Activated CD4-positive, alpha-beta T cell treated with anti-CD3 and anti-CD28 coated beads, Interleukin-2, amount 10 ng/mL, durations not matched to agents 24 days and 14 days (primary cell): ENCODE measurements at places on chromosomes 3 and 15.
A peak's percentile ranks its signal among the peaks of the same experiment; 100 is the strongest.

DNA sequence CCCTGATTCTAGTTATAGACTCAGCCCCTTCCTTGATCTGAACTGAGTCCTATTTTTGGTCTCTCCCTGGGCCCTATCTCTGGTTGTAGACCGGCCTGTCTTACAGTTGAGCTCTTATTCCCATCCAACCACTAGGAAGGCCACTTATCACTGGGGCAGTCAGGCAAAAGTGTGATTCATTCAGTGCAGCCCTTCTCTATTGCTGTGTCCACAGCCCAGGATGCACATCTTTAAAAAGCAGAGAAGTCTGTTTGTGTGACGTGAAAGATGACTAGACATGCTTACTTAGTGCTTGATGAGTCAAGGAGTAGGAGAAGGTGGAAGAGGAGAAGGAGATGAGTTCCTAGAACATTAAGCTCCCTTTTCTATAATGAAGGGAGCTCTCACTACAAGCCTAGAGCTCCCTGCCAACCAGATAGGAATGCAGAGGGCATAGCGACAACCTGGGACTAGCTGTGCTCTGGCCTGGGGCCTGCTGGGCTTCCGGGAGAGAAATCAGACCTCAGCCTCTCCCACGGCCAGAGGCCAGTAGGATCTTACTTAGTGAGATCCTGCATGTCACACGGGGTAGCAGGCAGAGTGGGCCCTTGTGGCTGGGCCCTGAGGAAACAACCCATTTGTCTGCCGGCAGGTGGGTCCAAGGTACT, 25.7 kb downstream of the INSYN1 start:
- no peak for DNase-seq

GRCh38 chr3:148158210-148158609, 539.5 kb upstream of the AGTR1 start:
- DNase-seq = no peak

DNA sequence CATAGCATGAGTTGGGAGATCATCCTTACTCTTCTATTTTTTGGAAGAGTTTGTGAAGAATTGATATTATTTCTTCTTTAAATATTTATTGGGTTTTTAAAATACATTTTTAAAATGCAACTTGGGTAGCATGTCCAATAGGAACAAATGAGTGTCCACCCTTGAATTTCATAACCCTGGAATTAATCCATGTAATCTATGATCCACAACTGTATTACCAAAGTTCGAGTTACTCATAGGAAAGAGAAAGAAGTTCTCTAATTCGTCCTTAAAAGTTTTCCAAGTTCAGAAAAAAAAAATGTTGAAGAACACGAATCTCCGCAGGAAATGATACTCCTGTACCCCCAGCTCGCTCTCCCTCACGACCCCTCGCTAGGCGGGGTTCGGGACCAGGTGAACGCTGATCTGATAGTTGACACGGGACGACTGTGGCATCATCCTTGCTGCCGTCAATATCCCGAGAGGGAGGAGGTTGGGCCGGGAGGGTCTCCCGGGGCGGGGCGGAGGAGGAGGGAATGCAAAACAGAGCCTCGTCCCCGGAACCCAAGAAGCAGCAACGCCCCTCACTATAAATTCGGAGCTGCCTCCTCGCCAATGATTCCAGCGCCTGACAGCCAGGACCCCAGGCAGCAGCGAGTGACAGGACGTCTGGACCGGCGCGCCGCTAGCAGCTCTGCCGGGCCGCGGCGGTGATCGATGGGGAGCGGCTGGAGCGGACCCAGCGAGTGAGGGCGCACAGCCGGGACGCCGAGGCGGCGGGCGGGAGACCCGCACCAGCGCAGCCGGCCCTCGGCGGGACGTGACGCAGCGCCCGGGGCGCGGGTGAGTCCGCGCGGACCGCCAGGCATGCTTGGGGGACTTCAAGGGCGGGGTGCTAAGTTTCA, at the start of gene AGTR1:
Gene AGTR1, plus strand, starts transcription at position 598 of the 884 bp plus-strand sequence. CDS start 43,133 bp downstream, outside the sequence.
- no peak for DNase-seq

GRCh38 chr3:36444909-36445308, 64.6 kb downstream of the STAC start:
- DNase-seq = no peak

- DNase-seq = no peak
These were observed 207.0 kb upstream of the NR2E3 start for GRCh38 chr15:71603379-71603778.

- peak; percentile 62 for DNase-seq
These were observed 127.5 kb upstream of the TOPAZ1 start for GRCh38 chr3:44114142-44114541.

DNA sequence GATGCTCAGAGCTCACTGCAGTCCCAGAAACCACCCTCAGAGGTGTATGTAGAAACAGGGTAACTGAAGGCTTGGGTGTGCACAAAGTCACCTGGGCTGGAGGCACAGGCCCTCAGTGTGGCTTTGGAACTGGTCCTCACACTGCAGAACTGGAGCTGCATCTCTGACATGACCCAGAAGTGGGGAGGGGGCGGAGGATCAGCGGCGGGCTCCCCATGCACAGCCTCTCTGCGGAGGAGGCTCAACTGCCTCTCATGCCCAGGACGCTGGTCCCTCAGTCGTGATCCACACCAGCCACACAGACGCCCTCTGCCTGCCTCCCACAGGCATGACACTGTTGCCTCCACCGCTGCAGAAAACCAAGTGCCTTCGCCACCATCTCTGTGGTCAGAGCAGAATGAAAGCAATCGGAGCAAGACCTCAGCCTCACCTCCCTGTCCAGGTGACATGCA, 73.7 kb downstream of the TM2D3 start:
- DNase-seq = peak; percentile 59

DNA sequence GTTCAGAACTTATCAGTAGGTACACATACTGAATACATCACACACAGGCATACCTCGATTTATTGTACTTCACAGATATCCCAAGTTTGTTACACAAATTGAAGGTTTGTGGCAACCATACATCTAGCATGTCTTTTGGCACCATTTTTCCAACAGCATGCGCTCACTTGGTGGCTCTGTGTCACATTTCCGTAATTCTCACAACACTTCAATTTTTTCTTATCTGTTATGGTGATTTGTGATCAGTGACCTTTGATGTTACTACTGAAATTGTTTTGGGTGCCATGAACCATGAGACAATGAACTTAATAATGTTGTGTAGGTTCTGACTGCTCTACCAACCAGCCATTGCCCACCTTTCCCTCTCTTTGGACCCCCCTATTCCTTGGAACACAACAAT, 10.8 kb downstream of the PARL start:
- DNase-seq = no peak

GRCh38 chr3:127363171-127363570, 75.3 kb upstream of the PRR20G start:
- no peak for DNase-seq

DNA sequence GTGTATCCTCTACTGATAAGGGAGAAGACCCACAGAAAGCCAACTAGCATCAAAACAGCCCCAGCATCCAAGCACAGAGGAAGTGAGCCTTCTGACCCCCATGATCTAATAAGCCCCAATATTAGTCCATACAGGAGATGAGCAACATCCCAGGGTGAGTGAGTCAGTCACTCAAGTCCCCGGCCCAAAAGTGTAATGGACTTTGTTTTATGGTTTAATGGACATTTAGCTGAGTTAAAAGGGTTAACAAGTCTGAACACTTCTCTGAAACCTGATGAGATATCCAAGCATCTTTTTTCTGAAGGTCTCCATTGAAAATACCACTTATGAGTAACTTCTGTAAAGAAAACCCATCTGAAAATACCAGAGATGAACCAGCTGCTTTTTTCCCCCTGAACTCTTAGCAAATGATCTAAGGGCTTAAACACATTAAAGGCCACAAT, 115.6 kb downstream of the GREM1 start:
- DNase-seq = no peak

DNA sequence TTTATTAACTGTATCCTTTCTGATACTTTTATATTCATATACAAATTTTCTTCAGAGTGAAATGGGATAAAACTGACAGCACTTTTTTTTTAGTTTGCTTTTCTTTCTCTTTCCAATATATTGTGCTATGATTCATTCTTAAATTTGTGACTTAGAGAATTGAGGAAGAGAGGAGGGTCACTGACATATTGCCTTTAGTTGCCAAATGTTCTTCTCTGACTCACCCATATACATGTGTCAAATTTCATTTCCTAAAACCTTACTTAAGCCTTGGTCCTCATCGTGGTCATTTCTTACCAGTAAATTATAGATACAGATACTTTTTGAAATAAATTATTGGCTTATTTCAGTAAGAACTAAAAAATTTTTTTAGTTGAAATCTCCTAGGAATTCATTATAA, 53.9 kb downstream of the CLASP2 start:
- DNase-seq = no peak

- no peak for DNase-seq
These were observed 1026.2 kb downstream of the NAALADL2 start for GRCh38 chr3:175885231-175885766.

DNA sequence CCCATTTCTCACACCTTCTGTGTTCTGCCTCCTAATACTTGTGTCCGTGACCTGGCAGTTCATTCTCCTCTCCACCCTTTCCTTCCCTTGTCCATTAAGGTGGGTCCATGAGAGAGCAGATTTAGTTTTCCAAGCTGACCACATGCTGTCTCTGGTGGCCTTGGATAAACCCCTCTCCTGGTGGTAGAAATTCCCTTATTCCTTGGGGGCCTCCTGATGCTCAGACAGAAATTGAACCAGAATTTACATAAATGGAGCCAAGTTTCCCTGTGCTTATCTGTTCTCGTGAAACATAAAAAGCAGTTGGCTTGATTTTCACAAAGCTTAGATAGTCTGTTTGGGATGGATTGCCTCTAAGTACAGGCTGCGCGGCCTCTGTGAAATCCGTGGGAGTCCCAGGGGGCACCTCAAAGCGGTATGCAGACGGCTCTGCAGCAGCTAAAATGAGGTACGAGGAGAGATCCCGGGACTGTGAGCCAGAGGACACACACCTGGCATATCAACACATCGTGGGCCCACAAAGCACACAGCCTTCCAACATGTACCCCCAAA, 101.0 kb upstream of the NMNAT3 start:
- no peak for DNase-seq

- no peak for DNase-seq
These were observed 10.9 kb upstream of the CRYBG3 start for GRCh38 chr3:97810779-97811390.

GRCh38 chr15:59165726-59166125, 40.9 kb upstream of the LDHAL6B start:
- DNase-seq = peak; percentile 67

- no peak for DNase-seq
These were observed 2.1 kb upstream of the ATP13A4 start for GRCh38 chr3:193556841-193557240.

GRCh38 chr3:159974-160373, 36.6 kb upstream of the CHL1 start:
- DNase-seq = no peak

- no peak for DNase-seq
These were observed 56.2 kb downstream of the ATP2C1 start for GRCh38 chr3:130950124-130950523.

- DNase-seq = no peak
These were observed 247.2 kb downstream of the ZIC4 start for GRCh38 chr3:147159141-147159540.

- DNase-seq = no peak
These were observed 1.1 kb upstream of the PLCH1 start for GRCh38 chr3:155745795-155746550.

DNA sequence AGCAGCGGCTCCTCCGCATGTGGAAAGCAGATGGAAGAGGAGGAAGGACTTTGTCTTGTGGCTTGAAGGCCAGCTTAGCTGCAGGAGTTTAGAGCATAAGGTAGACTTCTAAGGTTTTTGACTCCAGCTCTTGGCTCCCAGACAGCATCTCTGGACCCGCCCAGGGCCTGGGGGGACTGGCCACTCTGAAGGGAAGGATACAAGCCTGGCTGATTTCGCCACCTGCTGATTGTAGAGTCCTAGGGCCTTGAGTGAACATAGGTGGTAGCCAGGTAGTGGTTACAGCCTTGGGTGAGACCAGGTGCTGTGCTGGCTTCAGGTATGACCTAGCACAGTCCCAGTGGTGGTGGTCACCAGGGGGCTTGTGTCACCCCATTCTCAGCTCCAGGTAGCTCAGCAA, 48.4 kb upstream of the RPL35A start:
- no peak for DNase-seq

GRCh38 chr3:52452570-52453221, 1.1 kb downstream of the TNNC1 start:
- DNase-seq = no peak

DNA sequence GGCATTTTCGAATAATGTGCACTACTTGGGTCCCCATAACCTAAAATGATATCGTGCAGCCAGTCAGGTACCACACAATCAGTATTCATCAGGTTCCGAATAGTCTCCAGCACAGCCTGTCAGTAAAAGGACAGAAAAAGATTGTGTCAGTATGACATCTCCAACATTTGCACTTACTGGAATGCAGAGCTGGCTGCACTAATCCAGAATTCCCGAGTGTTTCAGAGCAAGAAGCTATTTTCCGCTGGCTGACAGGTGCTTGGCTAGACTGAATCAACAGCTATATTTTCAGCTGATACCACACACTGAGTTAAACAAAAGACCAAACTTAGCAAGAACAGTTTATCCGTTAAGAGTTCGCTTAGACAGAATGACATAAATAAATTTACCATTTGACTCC, 68.8 kb downstream of the AQR start:
- no peak for DNase-seq

- peak; percentile 76 for DNase-seq
These were observed 580.4 kb upstream of the TBL1XR1 start for GRCh38 chr3:177777699-177778098.

DNA sequence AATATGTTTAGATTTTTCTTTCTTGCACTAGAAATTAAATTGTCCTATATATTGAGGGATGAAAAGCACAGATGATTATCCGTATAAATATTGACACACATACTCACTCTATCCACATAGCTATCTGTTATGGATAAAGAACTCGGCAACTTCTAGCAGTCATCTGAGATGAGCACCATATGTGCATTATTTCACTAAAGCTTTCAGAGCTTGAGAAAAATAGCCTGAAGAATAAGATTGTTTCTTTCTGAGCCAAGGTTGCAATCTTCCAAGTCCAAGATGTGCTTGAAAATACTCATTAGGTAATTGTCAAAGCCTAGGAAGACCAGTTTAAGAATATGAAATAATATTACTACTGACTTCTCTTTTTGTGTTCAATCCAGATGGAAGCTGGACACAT, 40.5 kb downstream of the COL8A1 start:
- no peak for DNase-seq

DNA sequence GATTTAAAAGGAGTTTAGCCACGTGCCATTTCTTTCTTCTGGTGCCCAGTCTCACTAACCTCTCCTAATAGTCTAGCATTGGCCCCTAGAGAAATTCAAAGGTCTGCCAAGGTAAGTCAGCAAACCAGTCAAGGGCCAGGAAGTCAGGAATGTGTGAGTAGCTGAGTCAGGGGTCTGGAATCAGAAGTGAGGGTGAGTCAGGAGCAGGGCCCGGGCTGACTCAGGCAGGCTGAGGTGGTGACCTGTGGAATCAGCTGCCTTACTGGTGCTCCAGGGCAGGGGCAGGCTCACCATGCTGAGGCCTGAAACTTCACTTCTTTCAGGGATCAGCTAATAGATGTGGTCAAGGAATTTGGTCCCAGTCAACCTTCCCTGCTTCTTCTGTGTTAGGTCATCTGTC, 105.8 kb upstream of the MYZAP start:
- DNase-seq = no peak

DNA sequence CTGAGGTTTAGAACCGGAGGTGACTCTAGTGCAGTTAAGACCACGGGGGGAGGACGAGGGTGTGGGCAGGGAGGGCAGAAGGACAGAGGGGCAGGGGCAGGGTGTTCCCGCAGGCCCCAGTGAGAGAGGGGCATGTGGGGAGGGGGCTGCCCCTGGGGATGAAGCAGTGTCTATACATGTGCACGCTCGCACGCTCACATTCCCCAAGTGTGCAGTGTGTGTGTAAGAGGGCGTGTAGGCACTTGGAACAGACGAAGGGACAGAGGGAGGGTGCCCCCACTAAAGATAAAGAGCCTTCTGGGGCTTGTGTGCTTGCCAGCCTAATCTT, 69.5 kb upstream of the MEF2A start:
- no peak for DNase-seq
